ENCODE measurements at places on chromosomes 6 and 20.

GRCh38 chr6:15843764-15844163 is 180.9 kb upstream of the DTNBP1 start:
- no peak for DNase-seq

DNA sequence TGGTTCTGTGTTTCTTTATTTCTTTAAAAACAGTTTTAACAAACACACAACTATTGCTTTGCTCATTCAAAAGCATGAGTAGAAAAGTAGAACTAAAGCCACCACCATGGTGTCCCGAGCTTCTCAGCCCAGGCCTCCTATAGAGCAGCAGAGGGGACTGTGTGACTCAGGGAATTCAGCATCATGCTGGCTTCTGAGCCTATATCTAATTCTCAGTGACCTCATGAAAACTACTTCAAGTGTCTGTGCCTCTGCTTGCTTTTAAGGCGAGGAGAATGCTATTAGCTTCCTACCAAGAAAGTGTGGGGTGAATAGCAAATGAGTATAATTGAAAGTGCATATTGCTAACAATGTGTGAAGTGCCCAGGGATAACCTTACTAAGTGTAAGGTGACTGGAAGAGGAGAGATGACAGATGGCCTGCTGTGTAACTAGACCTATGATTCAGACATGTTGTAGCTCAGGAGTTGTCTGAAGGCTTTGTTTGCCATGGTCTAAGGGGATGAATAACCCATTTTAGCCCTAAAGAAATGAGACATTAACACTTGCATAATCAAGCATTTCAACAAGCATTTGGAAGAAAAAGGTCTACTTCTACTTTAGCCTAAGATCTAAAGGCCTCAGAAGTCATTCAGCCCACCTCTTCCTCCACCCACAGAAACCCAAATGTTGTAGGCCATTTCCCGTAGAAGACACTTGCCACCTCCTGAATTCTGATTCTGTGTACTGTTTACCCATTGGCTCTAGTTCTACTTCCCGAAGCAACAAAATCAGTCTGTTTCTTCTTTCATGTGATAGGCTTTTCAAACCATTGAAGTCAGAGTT is 121.5 kb upstream of the ARG1 start:
- peak; percentile 19 for DNase-seq

DNA sequence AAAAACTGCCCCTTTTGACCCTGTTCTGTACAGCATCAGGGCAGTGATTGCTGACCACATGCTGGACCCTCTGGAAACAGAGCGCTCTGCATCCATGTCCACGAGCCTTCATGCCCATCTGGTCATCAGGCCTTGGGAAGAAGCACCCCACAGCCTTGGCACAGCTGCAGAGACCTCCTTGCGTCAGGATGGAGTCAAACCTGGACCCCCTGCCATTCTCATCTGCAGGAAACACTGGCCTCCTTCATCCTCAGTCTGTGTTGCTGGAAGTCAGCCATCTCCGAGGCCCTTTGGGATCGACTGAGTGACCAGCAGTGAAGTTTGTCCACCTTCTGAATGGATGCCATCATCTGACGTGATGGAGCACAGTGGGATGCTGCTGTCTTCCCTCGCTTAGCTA is 2138.3 kb upstream of the DEFB115 start:
- DNase-seq, result no peak

- no peak for DNase-seq
These were observed 636 bp upstream of the EEF1A1 start for GRCh38 chr6:73521351-73521985.

GRCh38 chr6:46293641-46294316 is 123.0 kb upstream of the ENPP5 start:
- DNase-seq, result no peak

DNA sequence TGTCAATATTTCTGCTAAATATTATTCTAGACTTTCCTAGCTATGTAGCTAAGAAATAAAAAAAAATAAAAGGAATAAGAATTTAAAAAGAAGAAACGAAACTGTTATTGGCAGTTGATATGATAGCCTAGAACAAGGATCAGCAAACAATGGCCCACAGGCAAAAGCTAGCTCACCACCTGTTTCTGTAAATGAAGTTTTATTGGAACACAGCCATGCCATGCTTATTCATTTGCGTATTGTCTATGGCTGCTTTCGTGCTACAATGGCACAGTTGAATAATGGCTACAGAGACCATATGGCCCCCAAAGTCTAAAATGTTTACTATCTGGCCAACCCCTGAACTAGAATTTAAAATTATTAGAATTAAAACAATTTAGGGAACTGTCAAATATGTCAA is 952.6 kb upstream of the MAP3K7 start:
- no peak for DNase-seq

DNA sequence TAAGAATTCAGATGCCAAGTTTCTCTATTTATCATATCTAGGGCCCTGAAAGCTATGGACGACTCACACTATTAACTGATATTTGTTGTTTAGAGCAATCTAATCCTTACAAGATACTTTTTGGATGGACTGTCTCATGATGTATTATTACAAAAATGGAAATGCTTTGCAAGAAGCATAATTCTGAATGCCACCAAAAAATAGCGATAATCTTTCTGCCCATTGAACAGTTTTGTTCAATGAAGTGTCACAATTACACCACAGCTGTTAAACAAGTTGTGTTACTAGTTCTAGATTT is 460.4 kb upstream of the JARID2 start:
- DNase-seq, result no peak

DNA sequence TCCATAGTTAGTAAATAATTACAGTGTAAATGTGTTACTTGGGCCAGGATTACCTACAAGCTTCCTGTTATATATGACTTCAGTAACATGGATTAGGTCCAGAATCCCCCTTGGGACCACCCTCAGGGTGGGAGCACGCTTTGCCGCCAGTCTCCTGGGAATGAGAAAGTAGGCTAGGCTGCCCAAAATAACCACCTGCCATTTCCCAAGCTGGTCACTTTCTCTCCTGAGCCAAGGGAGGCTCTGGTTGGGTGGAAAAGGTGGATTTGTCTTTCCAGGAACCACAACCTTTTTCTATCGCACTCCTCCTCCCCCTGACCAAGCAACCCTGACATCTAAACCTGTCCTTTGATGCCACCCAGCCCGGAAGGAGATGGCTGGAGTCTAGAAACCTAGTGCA is 9.6 kb upstream of the RIMS4 start:
- no peak for DNase-seq

DNA sequence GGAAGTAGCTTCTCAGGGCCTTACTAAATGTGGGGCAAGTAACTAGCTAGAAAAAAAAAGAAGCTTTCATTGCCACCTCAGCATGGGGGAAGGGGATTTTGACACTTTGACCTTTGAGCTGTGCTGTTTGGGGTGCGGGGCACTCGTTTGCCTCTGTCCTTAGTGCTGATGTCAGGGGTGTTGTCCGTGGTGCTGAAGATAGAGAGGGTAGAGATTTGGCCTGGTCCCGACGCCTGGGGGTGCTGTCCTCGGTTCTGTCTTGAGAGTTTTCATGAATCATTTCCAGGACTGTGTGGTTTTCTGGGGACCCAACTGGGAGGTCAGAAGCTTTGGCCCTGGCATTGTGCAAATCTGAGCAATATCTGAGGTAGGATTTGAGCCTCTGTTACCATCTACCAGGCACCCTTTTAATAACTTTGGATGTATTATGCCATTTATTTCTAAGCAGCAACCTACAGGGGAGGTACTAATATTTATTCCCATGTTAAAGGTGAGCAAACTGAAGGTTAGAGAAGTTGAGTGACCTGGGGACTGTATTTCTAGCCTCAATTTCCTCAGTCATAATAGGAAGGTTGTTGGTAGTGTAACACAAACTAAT is 78.0 kb downstream of the DLGAP4 start:
- peak; percentile 16 for DNase-seq

DNA sequence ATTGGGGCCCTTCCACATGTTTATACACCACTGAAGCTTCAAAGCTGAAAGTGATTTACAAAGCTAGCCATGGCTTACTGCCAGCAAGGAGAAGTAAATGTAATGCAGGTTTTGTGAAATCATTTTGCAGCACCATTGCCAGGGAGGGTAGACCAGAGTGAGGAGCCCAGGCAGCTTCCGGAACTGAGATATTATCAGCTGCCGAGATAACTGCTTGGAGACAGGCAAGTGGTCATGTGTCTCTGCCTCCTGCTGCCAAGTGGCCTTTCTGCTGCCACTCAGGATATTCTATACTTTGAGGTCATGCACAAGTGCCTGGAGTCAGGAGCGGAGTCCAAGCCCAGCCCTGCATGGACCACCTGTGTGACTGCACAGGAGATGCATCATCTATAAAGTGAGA is 160.2 kb downstream of the SYNDIG1 start:
- DNase-seq, result no peak

GRCh38 chr6:161327360-161327953 is 53.6 kb upstream of the AGPAT4 start:
- DNase-seq, result no peak

- no peak for DNase-seq
These were observed 953.3 kb upstream of the SLC35B3 start for GRCh38 chr6:9388596-9388995.

GRCh38 chr6:41097467-41098090 is 24.8 kb downstream of the NFYA start:
- no peak for DNase-seq

DNA sequence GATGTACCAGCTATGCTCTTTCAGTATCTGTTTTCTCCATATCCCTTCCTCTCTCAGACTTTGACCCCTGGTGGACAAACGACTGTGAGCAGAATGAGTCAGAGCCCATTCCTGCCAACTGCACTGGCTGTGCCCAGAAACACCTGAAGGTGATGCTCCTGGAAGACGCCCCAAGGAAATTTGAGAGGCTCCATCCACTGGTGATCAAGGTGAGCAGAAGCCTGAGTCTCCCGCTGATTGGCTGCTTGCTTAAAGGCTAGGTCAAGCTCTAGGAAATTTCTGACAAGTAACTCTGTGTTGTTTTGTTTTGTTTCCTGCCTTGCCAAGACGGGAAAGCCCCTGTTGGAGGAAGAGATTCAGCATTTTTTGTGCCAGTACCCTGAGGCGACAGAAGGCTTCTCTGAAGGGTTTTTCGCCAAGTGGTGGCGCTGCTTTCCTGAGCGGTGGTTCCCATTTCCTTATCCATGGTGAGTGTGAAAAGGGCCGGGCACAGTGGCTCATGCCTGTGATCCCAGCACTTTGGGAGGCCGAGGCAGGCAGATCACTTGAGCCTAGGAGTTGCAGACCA is 28.6 kb downstream of the C6orf89 start:
- no peak for DNase-seq

DNA sequence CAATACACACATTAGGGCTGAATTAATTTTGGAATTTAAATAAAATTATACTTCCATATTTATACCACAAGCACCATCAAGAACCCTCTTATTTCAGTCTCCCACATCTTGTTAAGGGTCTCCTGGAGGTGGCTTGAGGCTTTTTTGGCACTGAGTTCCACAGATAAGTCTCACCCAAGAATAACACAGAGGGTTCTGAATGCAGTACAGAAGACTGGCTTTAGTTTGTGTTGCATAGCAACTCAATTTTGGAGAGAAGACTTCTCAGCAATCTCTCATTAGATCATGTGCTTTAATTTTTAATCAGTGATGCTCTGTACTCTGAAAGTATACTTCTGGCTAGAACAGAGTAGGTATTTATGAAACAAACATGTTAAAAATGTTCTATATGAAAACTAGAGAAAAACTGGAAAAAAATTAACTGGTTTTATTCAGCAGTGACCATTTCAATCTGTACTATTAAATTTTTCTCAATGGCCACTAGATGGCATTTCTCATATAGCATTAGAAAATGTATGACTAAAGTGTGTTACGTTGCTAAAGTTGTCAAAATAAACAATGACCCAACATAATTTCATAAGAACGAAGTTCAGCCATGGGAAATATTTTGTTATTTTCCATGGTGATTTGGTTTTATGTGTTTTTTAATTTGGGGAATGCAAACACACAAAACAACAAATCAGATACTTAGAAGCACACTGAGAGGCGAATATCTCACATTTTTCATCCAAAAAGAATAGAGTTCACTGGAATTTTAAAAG is 32.7 kb upstream of the MAP7 start:
- no peak for DNase-seq

- no peak for DNase-seq
These were observed 46.9 kb downstream of the GFRA4 start for GRCh38 chr20:3616250-3616649.

DNA sequence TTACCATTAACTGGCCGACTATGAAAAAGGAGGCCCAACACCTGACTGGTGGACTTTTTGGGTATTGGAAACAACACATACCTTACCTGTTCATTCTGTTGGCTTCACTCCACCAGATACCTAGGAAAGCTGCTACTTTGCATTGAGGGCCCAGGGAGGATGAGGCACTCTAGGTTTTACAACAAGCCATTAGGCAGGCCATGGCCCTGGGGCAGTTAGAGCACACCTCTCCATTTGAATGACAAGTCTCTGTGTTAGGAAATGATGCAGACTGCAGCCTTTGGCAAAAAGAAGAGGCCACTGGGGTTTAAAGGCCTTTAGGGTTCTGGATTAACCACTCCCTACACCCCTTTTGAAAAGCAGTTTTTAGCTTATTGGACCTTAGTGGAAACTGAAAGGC is 144.3 kb downstream of the OR2B2 start:
- DNase-seq, result no peak

GRCh38 chr6:13461805-13462204 is 25.6 kb downstream of the GFOD1 start:
- no peak for DNase-seq

GRCh38 chr6:156757849-156758248 is 19.3 kb upstream of the ARID1B start:
- no peak for DNase-seq
